ENCODE measurements at places on chromosomes 5 and 9. TPM values are rescaled to one million over a fixed set of nuclear protein-coding genes. Genes with fewer than 3 reads are reported as not detected.

Gene PCDHA12
- 3.6 TPM for total RNA-seq

- H3K4me1 ChIP-seq, result no peaks in the 10 kb centered on the region
- no peaks in the 10 kb centered on the region for H3K36me3 ChIP-seq
- H3K27ac ChIP-seq, result no peak overlapping the region
- H3K4me3 ChIP-seq, result no peak overlapping the region
- DNase-seq, result no peak
Measured at GRCh38 chr9:109289186-109289585, 31.7 kb downstream of the EPB41L4B start.

Gene GABRA1
- not detected for total RNA-seq

DNA sequence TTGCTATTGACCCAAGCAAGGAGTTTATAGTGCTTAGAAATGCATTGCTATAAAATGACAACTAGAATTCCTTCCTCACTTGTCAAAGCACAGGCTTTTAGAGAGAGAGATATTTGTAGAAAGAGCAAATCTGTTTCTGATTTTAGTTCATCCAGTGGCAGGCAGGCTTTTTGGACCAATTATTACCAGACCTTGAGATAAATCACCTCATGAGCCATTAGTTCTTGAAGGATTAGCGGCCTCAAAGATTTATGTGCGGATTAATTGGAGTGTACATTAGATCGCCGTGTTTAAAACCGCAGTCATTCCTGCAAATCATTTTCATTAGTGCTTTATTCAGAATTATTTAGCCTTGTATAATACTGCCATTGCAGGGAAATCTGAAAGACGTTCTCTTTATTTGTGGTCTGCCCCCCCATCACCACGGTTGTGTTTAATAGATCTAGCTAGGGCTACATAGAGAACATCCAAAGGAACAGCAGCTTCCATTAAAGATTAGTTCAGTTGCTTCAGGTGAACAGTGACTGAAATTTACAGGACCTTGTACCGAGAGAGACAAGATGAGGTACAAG is 28.8 kb upstream of the TJP2 start:
- no peak for DNase-seq
- no peaks in the 10 kb centered on the region for H3K27me3 ChIP-seq
- no peaks in the 10 kb centered on the region for H3K36me3 ChIP-seq
